ENCODE measurements at places on chromosomes 11 and 22.

DNA sequence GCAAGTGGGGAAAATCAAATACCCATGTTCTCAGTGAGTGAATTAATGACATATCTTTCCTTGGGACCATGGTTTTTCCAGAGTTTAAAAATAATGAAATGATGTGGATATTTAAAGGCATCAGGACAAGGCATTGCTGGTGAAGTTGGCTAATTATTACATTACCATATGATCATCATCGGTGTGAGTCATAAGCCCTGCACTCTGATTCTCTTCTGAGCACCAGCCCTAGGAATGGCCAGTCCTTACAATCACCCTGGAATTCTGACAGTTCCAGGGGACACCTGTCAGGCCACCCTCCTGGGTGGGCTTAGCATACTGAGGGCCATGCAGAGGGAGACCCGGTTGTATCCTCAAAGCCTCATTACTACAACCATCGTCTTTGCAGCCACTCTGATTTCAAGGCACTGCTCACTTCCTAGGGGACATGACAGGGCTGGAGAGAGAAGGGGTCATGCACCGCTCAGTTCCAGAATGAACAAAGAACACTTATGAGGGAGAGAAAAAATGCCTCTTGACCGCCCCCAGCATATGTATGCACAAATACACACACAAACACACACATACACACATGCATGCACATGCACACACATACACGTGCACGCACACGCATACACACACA lies 365.0 kb downstream of the MIAT start:
- no peak for DNase-seq

DNA sequence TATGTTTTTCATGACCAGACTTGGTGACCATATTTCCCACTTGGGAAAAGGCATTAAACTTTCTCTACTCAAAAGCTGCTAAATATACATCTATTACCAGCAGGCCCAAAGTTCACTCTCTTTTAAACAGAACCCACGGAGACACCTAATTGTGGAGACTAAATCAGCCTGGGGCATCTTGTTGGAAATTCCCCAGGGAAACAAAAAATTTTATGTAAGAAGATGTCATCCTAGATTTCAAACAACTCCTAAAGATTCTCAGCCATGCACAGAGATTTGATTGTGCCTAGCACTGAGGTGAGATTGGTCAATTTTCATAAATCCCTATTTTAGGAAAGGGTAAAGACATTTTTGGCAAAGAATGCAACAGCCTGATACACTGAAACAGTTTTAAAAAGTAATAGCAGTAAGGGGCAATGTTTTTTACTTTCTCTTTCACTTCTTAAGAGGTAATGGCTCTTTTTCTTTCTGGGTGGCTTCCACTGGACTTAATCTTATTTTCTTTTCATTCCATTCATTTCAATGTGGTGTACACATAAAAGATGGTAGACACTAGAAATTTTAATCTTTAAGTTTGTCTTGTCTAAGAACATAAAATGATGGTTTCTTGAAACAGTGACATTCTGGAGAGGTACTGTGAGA lies 9.6 kb downstream of the OR52N2 start:
- no peak for DNase-seq

DNA sequence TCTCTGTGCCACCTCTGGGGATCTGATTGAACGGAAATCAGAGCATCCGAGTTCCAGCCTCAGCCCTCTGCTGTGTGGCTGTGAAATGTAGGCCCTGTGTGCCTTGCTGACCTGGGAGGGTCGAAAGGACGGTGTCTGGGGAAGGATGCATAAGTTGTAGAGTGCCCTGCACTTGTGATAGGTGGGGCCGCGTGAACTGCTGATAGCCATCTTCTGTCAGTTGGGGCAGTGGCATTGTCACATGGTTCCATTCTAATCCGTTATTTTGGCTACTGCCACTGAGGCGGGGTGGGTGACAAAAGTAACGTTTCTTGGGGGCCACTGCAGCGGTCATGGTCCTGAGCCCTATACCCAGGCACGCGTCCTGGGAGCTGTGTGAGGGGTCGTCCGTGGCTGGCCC lies 63.4 kb downstream of the LRP5 start:
- no peak for DNase-seq

GRCh38 chr11:116852261-116853031 lies 15.0 kb upstream of the APOA1 start:
- DNase-seq = no peak

DNA sequence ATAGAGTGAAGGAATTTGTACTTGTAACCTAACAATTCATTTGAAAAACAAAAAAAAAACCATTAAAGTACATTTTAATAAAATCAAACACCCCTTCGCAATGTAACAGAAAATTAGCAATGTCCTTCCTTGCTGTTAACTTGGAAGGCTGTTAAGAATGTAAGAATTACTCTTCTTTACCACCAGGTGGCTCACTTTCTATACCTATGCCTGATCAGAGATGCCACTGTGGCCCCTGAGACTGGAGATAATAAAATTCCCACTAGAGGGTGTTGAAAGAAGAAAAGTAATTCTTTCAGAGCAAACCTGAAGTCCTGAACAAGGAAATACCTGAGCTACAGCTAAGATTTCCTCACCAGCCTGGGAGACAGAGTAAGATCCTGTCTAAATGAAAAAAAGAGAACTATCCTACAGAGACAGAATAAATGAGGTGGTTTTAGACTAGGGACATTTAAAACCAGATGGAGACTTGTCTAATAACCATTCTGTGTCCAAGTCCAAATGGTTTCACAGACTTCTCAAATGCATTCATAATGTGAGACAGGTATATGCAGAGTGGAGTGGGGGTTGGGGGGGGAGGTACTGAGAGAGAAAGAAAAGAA lies 1089.3 kb downstream of the FAM181B start:
- DNase-seq = peak; percentile 27

- no peak for DNase-seq
These were observed 6.9 kb downstream of the TRABD start for GRCh38 chr22:50192436-50193204.

DNA sequence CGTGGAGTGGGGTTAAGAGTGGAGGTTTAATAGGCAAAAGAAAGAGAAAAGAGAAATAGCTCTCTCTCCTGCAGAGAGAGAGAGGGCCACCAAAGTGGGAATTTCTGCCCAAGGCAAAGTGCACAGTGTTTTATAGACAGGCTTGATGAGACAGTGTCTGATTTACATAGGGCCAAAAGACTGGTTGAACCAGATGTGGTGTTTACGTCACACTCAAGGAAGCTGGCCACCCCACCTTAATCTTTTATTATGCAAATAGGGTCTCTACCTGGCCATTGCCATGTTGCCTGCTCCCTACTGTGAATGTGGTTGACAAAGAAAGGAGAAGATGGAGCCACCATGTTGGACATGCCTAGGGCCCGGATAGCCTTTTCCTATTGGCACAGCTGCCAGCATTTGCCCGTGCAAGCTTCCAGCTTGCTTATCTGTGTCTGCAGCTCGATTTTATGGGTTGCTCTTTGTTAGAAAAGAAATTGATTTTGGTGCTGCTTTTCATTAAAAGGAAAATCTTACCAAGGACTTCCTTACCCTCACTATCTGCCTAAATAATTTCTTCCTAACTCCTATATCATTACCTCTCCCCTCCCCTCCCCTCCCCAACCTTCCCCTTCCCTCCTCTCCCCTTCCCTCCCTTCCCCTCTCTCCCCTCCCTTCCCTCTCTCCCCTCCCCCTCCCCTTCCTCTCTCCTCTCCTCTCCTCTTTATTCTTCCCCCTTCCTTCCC lies 436.0 kb downstream of the NELL1 start:
- DNase-seq = no peak

GRCh38 chr22:17910561-17911311 lies 113.6 kb downstream of the MICAL3 start:
- no peak for DNase-seq

DNA sequence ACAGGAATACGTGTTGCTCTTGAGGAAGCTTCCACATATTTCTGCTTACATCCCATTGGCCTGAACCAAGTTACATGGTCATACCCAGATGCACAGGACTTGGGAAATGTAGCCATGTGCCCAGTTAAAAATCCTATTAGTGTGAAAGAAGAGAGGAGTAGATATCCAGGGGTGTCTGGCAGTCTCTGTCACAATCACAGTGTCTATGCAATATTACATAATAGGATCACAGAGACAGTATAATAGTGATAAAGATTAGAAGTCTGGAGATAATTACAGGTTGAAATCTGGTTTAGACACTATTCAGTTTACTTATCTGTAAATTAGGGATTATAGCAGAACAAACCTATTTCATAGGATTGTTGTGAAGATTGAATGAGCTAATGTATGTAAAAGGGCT lies 62.6 kb upstream of the SLC6A5 start:
- no peak for DNase-seq

GRCh38 chr22:41862160-41862529 lies 29.2 kb downstream of the SREBF2 start:
- DNase-seq = no peak

- DNase-seq = no peak
These were observed 294.4 kb downstream of the DDX10 start for GRCh38 chr11:108959105-108959761.

- DNase-seq = no peak
These were observed 27.9 kb downstream of the SHANK3 start for GRCh38 chr22:50700387-50701075.

DNA sequence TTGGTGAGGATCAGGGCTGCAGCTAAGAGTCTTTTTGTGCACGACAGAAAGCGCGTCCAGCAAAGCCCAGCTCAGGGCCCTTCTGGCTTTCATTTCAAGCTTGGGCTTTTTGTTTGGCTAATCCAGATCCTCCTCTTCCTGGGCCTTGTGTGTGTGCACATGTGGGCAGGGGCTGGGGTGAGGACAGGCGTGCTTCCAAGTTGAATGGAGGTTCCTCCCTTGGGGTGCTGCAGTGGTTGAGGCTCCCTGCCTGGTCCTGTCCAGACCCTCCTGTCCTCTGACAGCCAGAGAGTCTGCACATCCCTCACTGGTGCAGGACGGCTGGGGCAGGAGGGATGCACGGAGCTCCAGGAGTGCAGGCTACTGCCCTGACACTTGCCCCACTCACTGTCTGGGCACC lies 62.0 kb upstream of the NECTIN1 start:
- no peak for DNase-seq

DNA sequence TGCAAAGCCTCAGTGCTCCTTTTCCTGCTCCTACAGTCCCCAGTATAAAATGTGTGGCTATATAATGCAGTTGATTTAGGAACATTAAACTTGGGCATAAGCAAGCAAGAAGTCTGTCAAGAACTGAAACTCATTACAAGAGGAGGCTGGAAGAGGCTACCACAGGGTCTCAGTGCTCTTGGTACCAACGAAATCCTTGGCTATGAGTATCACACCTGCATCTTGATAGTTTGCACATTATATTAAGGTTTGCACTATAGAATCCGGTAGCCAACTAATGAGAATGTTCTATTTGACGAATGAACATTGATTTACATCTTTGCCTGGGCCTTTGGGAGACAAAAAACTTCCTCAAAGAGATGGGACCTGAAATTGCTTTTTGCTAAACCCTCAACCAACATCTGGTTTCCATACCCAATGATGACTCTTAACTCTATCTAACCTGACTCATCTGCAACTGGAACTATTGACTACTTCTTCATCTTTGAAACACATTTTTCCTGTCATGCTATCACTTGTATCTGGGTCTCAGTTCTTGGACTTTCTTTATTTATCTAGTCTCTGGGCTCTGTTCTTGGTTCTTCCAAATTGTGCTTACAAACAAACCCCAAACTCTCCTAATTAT lies 207.2 kb upstream of the CTSC start:
- DNase-seq = no peak

DNA sequence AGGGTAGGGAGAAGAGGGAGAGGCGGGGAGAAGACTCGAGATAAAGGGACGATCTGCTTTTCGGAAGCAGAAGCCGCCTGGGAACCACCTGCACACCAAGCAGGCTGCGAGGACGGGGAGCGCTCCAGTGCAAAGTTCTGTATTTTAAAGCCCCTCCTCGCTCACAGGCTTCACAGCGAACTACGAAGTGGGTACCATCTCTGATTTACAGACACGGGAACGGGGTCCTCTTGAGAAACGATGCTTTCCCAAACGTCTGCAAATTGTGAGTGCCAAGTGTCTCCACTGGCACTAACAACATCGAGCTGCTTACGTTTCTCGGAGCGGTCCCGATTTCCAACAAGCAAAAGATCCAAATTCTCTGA lies 700 bp upstream of the STX3 start:
- no peak for DNase-seq

DNA sequence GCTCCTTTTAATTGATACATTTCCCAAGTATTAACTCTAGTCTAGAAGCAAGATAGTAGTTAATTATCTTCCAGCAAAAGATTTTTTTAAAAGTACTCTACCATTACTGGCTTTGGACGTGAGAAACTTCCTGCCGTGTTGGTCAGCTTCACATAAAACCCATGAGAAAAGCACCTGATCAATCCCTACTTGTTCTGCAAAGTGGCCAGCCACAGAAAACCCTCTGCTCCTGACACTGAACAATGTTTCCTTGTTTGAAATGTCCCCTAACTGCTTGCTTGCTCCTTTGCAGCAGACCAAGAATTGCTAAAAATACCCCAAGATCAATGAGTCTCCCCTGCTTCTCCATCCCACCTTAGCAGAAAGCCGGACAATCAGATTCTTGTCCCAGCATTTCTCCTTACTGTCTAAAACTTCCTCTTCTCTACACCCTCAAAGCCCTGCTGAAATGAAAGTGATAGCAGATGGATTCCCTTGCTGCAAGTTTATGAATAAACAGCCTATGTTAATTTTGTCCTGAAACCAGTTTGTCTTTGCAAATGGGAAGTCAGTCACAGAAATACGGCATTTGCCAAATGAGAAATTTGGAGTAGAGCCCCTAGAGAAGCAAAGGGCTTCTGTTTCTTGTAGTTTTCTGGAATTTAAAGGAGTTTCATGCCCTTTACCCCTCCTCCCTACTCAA lies 207.1 kb upstream of the ARHGAP20 start:
- DNase-seq = no peak

All from CMK (cell line).